ENCODE measurements at places on chromosomes 7 and 10.

DNA sequence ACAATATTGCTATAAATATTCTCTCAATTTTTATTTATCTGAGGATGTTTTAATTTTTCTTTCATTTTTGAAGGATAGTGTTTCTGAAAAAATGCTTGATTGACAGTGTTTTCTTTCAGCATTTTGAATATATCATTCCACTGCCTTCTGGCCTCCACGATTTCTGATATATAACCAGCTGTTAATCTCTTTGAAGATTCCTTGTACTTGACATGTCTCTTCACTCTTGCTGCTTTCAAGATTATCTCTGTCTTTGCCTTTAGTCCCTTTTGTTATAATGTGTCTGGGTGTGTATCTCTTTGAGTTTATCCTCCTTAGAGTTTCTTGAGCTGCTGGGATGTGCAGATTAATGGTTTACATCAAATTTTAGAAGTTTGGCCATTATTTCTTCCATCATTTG, 22.8 kb upstream of the DNAJC1 start:
- no peak for DNase-seq

- no peak for DNase-seq
Observed at GRCh38 chr7:153188630-153189029, 429.1 kb downstream of the ACTR3B start.

DNA sequence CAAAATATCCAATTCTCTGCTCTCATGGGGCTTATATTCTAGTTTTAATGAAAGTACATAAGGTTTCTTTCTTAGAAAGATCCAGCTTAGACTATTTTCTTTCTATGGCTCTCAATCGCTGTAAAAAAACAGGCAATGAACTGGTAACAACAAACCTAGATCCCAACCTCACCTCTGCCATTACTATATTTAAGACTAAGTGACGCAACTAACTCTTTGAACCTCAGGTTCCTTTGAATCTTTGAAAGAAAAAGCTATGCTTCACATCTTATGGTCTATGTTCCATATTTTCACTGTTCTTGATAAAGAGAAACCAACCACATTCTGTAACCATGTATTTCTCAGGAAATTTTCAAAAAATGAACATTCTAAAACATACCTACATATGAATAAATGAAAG, 88.5 kb downstream of the ELAPOR2 start:
- no peak for DNase-seq

- no peak for DNase-seq
Observed at GRCh38 chr10:10813656-10814055, 204.0 kb upstream of the CELF2 start.

DNA sequence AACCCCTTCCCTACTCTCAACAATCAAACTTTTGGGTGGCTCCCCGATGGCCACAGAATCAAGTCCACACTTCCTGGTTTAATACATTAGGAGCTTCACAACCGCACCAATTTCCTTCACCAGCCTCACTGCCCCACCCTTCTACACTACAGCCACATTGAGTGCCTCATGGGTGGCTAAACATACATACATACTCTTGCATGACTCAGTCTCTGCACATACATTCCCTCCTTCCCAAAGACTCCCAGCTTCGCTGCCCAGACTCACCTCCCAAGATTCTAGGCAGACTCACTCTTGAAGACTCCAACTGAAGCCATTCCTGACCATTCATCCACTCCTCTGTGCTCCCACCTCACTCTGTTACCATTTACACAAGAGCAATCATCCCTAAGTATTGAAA, 15.9 kb downstream of the VPS41 start:
- DNase-seq = peak; percentile 26

- no peak for DNase-seq
Observed at GRCh38 chr10:82308641-82309040, 433.6 kb downstream of the NRG3 start.

DNA sequence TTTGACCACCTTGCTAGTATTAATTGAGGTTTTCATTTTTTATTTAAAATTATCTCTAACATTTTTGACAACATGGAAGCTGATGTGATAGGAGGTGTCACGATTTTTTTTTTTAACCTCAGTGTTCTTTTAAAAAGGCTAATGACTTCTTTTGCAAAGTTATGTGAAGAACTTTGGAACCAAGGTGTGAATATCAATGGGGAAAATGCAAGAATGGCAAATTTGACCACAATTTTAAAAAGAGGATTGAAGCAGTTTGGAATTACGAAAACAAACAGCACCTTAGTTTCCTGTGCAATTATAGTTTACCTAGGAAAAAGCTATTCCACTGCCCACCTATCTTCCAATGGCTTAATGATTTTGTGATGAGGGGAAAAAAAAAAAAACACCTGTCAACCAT, 232.4 kb downstream of the VTI1A start:
- DNase-seq = no peak

GRCh38 chr10:123009105-123009820, 457 bp downstream of the ACADSB start:
- DNase-seq = peak; percentile 21

- DNase-seq = no peak
Observed at GRCh38 chr10:3382092-3382491, 209.5 kb upstream of the PITRM1 start.

DNA sequence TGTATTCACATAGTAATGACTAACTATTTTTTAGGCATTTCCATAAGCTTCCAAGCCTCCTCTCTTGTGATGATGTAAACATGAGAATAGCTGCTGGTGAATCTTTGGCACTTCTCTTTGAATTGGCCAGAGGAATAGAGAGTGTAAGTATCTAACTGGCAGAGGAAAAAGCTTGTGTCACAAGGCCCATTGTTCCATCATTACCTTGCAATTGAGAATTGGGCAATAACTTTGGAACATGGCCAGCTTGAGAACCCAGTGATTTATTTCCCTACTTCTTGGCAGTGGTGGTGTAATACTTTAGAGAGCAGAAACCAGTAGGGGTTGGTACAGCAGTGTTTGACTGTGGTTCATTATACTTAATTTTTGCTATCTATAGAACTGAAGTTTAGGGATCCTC, 12.0 kb downstream of the IFRD1 start:
- peak; percentile 57 for DNase-seq

DNA sequence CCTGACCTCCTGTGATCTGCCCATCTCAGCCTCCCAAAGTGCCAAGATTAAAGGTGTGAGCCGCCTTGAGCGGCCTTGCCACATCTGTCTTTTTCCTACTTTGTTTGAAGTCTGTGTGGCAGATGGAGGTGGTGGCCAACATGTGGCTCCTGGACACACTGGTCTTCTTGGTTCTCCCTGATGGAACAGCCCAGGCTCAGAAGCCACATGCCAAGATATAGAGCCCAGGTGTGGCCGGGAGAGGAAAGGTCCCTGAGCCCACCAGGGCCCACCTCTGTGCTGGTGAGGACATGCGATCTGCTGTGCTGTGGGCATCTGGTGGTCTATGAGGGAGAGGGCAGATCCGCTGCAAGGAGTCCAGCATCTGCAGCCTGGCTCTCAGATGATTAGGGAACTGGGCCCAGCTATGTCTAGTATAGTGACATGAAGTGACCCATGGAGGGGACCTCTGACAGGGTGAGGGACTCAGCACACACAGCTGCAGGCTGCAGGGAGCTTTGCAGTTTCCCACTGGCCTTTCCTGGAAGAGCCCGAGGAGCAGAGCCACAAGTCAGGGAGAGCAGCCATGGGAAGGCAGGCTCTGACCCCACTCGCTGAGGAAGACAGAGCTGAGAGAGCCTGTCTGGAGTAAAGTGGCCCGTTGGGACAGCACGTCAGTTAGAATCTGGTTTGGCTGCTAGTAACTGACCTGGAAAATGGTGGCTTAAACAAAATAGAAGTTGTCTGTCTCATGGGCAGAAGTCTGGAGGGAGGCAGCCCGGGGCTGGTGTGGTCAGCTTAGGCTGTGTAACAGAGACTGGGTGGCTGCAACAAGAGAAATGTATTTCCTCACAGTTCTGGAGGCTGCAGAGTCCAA, 25.9 kb downstream of the ADCY1 start:
- no peak for DNase-seq

DNA sequence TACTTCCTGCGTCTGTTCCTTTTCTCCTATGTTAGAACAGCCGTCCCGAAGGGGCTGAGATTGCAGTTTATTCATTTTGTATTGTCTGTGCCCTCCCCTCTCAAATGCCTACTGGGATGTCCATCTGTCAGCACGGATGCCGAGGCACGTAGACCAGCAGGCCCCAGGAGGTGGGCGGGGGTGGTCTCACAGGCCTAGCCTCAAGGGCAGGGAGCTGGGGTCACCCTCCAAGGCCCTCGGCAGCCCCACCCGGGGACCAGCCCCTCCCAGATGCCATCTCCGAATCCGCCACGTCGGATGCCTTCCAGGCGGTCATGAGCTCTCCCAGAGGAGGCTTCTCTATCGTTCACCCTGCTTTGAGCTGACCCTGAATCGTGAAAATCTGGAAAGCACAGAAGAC, 59.7 kb downstream of the ELFN1 start:
- no peak for DNase-seq

GRCh38 chr10:71299071-71299785, 19.8 kb upstream of the SLC29A3 start:
- no peak for DNase-seq

DNA sequence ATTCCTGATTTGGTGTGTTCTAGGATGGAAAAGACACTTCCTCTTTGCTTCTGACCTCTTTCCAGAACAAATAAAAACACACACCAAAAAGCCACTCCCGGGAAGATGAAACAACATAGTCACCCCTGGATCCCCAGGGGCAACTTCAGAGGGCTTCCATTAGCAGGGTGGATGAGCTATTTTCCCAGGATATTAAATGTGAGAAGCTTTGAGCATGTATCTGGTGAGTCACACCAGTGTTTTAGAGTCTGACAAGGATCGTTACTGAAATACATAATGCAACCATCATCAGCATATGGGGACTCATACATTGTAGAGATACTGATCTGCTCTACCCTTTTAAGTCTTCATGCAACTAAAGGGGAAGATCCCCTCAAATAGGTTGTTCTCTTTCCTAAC, 115.5 kb upstream of the ZNF438 start:
- peak; percentile 91 for DNase-seq

GRCh38 chr7:4470246-4470645, 211.8 kb upstream of the FOXK1 start:
- no peak for DNase-seq

GRCh38 chr7:95204618-95205017, 119.7 kb downstream of the PON1 start:
- DNase-seq = no peak

GRCh38 chr7:78487464-78487863, 688.9 kb downstream of the PHTF2 start:
- no peak for DNase-seq

All from EH (cell line).